ENCODE measurements at places on chromosomes 16 and 17. TPM values are rescaled to one million over a fixed set of nuclear protein-coding genes. Genes with fewer than 3 reads are reported as not detected.
A peak's percentile ranks its signal among the peaks of the same experiment; 100 is the strongest.

The FOXN1 gene
- not detected for total RNA-seq

- DNase-seq, result no peak
These were observed 16.0 kb upstream of the TANC2 start for GRCh38 chr17:62950067-62950466.

GRCh38 chr17:58488428-58488890, 251 bp upstream of the HSF5 start:
- no peak for DNase-seq

DNA sequence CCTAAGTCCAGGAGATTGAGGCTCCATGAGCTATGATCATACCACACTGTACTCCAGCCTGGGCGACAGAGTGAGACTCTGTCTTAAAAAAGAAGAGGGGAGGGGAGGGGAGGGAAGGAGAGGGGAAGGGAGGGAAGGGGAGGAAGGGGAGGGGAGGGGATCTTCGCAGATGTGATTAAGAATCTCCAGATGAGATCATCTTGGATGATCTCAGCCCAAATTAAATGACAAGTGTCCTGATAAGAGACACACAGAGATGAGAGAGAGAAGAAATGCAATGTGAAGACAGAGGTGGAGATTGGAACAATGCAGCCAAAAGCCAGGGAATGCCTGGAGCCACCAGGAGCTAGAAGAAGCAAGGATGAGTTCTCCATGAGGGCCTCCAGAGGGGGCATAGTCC, 70.1 kb downstream of the EMP2 start:
- DNase-seq, result no peak

The C16orf92 gene
- total RNA-seq, result not detected

GRCh38 chr17:4899341-4900230, at the start of gene C17orf107:
Gene C17orf107 (plus strand): TSS chr17:4899536. CDS start chr17:4899763, 227 bp downstream.
- DNase-seq, result peak; percentile 68

GRCh38 chr17:4789701-4789950, 862 bp downstream of the GLTPD2 start:
- DNase-seq, result no peak

DNA sequence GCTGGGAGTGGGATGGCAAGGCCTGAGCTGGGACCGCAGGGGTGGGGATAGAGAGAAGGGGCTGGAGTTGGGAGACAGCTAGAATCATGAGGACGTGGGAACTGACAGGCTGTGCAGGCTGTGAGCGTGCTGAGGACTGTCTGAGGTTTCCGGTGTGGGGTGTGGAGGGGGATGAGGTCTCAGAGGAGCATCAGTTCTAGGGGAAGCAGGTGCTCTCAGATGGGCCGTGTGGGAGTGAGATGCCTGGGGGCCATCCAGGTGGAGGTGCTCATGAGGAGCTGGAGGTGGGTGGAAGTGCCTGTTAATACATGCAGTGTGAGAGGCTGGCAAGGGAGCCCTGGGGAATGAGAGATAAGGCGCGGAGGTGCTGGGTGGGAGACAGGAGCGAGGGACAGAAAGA, 27.2 kb downstream of the HASPIN start:
- no peak for DNase-seq

The RPGRIP1L gene
- total RNA-seq, result 23.6 TPM

The ACSM3 gene
- total RNA-seq, result 0.47 TPM

DNA sequence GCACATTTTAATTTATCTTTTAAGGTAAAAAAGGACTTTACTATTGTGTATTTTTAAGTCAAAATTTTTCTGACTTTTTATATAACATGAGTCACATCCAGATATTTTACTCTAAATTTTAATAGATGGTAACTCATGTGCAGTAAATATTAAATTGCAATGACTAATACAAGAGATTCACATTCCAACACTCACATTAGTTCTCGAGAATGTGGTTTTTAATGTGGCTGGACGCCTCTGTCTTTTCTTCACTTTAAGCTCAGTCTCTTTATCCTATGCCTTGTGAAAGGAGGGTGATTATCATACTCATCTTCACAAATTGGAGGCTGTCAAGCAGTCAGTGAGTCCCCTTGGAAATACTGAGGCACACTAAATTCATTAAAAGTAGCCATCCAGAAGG, 315.6 kb downstream of the HS3ST3B1 start:
- DNase-seq, result no peak

GRCh38 chr17:38428643-38429371, 543 bp downstream of the ARHGAP23 start:
- peak; percentile 74 for DNase-seq

Data from occipital lobe (tissue), 3 donors.